ENCODE measurements at places on chromosomes 6 and 20. TPM values are rescaled to one million over a fixed set of nuclear protein-coding genes. Genes with fewer than 3 reads are reported as not detected.

MAP3K7 gene
- 23.0 TPM for total RNA-seq

CST5 gene
- total RNA-seq, result not detected

CFAP206 gene
- total RNA-seq, result not detected

KAT14 gene
- 19.8 TPM for total RNA-seq

FRK gene
- 1.6 TPM for total RNA-seq

CDSN gene
- not detected for total RNA-seq

TNFRSF21 gene
- total RNA-seq, result 9.4 TPM

MMP24 gene
- total RNA-seq, result under 0.01 TPM

CALHM4 gene
- not detected for total RNA-seq

TRIM10 gene
- total RNA-seq, result 2.1 TPM

NDUFAF5 gene
- total RNA-seq, result 16.7 TPM

ABHD16B gene
- total RNA-seq, result not detected

PNPLA1 gene
- total RNA-seq, result not detected

KHDC1 gene
- total RNA-seq, result 2.6 TPM

DLL1 gene
- 13.6 TPM for total RNA-seq

PRL gene
- total RNA-seq, result 1.0 TPM

MAN1A1 gene
- total RNA-seq, result 45.9 TPM

C6orf15 gene
- total RNA-seq, result not detected

MLN gene
- not detected for total RNA-seq

LHFPL5 gene
- not detected for total RNA-seq

CPNE5 gene
- total RNA-seq, result 6.3 TPM

MUCL3 gene
- not detected for total RNA-seq

NUP153 gene
- total RNA-seq, result 30.8 TPM

OR2J3 gene
- not detected for total RNA-seq

MATN4 gene
- 0.52 TPM for total RNA-seq

CGA gene
- not detected for total RNA-seq

VSX1 gene
- total RNA-seq, result not detected

CDH4 gene
- 0.52 TPM for total RNA-seq

FHL5 gene
- 2.1 TPM for total RNA-seq

SLC22A3 gene
- 8.4 TPM for total RNA-seq

LY6G6F gene
- not detected for total RNA-seq

TMEM30A gene
- 63.7 TPM for total RNA-seq

EDN1 gene
- 6.8 TPM for total RNA-seq

TCF21 gene
- total RNA-seq, result not detected

FAM184A gene
- total RNA-seq, result 10.4 TPM

FOXS1 gene
- total RNA-seq, result 3.1 TPM

GID8 gene
- 28.7 TPM for total RNA-seq

TENT5A gene
- 28.2 TPM for total RNA-seq

TRIM31 gene
- not detected for total RNA-seq

SLC35F1 gene
- 3.1 TPM for total RNA-seq

TFAP2D gene
- total RNA-seq, result not detected

BPI gene
- total RNA-seq, result 1.0 TPM

UNC5CL gene
- total RNA-seq, result 2.1 TPM

SAMD5 gene
- total RNA-seq, result 2.1 TPM

KCNG1 gene
- total RNA-seq, result 0.52 TPM

PPIL4 gene
- 19.3 TPM for total RNA-seq

STX11 gene
- total RNA-seq, result 2.1 TPM

SLC22A1 gene
- total RNA-seq, result 1.0 TPM

LY86 gene
- total RNA-seq, result 6.8 TPM

CLPSL1 gene
- total RNA-seq, result not detected

SDHAF4 gene
- total RNA-seq, result 11.0 TPM
